ENCODE measurements at places on chromosomes 12 and 14.

GRCh38 chr12:63941879-63942278, 97.4 kb downstream of the SRGAP1 start:
- DNase-seq: no peak

DNA sequence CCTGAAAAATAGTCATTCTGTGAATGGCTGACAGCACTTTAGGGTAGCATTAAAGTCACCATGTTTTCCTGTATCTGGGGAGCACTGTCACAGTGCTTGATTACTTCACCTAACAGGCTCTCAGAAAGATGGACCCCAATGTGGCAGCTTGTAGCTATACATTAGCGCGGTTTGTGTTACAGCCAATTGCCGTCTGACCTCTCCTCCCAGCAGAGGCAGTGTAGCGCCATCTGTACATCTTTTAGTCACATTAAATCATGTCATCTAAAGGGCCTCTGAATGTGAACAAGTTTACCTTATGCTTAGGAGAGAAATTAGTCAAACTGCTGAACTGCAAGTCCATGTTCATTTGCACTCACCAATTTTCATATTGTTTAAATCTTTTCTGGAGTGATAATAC, 113.7 kb downstream of the LMO3 start:
- no peak for DNase-seq

DNA sequence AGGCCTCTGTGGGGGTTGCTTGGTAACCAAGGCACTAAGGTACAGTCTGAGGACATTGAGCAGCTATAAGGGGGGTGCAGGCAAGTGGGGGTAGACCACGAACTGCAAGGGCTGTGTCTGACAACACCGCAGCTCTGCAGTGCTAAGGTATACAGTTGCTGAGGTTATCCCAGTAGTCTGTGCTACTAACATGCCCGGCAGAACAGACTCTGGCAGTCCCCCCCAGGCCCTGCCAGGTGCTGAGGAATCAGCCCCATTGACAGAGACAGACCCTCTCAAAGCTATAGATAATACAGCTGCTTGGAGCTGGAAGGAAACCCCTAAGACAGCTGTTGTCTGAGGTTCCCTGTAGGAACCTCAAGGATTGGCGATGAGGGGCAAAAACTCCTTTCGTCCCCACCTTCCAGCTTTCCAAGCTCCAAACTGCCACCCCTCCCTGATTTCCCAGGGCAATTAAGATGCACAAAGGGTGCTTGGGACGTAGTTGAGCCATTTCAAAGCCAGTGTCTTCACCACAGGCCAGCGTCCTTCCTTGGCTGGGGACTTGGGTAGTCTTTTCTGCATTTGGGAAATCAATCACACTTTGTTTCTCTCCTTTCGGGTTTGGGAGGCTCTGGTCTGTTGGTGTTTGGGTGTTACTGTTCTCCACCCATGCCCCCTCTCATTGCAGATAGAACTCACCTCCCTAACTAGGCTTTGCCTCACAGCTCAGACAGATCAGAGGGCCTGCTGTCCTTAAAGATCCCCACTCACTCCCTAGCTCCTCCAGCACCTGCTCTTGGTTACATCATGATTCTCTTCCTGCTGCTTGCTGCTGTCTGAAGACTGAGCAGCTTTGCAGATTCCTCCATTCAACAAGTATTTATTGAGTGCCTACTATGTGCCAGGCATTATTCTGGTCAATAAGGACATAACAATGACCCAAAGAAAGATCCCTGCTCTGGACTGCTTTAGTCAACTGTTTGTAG, 2.0 kb upstream of the MYH7 start:
- DNase-seq: no peak

DNA sequence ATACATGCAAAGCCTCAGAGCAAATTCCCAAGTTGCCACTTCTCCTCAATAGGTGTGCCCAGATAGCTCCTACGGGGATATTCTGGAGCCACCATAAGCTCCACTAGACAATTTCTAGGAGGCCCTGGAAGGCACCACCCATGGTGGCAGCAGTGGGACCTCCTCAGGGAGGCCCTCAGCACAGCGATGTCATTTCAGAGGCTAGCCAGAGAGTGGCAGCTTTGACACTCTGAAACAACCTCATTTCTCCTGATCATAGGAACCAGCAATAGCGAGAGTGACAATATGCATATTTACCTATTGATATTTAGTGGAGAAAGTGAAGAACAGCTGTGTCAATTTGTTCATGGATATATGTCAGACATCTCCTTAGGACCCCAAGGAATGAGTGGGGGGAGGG, 612.3 kb downstream of the SOX5 start:
- no peak for DNase-seq

GRCh38 chr12:2283916-2284315, 231.1 kb downstream of the CACNA1C start:
- peak; percentile 87 for DNase-seq

DNA sequence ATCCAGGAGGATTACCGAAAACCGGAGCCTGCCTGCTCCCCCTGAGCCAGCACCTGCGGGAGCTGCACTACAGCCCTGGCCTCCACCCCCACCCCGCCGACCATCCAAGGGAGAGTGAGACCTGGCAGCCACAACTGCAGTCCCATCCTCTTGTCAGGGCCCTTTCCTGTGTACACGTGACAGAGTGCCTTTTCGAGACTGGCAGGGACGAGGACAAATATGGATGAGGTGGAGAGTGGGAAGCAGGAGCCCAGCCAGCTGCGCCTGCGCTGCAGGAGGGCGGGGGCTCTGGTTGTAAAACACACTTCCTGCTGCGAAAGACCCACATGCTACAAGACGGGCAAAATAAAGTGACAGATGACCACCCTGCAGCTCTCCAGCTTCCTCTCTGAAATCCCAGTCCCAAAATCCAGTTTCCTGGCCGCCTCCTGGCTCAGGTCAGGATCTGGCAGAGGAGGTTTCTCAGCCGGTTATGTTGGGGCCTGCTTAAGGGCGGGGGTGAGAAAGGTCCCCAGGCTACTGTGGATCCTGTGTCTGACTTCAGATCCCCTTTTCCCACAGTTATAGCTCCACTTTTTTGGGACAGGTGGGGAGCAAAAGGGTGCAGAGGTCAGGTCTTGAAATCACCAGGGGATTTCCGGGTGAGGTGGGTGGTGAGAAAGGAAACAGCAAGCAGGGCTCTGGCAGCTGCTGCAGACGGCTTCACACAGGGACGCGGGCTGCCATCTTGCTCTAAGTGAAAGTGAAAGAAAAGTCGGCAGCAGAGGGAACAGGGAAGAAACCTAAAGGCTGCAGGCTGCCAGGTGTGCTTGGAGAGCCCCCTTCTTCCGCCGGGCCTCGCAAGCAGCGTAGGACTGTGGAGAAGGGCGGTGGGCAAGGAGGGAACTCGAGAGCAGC, at the start of gene TAPBPL:
Gene TAPBPL (plus strand): TSS at position 695 of the 897 bp plus-strand sequence. CDS start 207 bp downstream, outside the sequence.
- peak; percentile 88 for DNase-seq

GRCh38 chr14:55073856-55074255, 22.4 kb downstream of the MAPK1IP1L start:
- DNase-seq: peak; percentile 84

DNA sequence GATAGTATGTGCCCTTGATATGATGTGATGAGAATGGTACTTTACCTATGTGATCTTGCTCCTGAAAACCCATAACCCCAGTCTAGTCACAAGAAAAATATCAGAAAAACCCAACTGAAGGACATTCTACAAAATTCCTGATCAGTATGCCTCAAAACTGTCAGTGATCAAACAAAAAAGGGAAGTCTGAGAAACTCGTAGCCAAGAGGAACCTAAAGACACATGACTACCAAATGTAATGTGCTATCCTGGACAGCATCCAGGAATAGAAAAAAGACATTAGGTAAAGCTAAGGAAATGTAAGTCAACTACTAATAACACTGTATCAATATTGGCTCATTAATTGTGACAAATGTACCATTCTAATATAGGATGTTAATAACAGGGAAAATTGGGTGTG, 4.1 kb upstream of the WIF1 start:
- DNase-seq: no peak

DNA sequence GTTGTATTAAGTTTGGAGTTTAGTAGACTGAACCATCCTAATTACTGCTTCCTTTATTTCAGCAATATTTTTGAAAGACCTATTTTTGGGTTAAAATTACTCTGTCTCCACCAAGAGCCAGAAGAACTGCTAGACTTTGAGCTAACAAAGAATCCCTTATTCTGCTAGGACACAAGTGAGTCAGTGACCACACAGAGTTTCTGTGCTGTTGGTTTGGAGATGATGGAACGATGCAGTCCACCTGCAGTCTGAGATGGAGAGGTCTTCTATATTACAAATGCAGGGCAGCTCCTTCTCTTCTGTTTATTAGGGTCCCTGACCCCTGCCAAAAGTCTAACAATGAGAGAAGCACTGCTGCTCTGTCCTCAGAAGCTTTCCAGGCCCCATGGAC, 6.7 kb upstream of the STXBP6 start:
- peak; percentile 38 for DNase-seq

DNA sequence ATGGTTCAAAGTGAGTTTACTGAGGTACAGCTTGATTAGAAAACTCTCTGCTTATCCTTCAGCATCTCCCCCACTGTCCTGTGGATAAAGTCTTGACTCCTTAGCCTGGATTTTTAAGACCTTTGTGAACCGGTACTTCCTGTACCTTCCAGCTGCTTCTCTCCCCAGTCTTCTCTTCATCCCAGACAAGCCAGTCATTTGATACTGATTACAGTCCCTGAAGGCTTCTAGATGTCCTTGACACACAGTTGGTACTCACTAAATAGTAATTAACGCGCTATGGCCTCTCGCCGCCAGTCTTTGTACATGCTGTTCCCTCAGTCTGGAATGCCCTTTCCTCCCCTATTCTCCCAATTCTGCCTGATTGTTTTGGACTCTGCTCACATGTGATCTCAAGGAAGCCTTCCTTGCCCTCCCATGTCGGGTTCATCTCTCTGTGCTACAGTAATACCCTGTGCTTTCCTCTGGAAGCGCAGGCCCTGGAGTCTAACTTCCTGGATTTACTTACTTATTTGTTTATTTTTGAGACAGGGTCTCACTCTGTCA, 50.6 kb upstream of the PTGR2 start:
- DNase-seq: no peak

DNA sequence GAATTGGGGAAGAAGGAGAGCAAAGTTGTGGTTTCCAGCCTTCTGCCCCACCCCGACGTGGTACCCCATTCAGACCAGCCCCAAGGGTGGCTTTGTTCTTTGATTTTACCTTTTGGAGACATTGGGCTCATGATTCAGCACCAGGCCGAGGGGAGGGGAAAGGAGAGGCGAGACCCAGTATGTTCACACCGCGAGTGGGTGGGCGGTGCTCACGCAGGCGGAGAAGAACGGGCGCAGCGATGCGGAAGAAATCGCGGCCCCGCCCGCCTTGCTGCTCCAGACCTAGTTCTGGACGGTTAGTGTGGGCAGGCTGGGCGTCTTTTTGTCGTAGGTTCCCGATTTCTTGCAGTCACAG, 963 bp downstream of the ATL1 start:
- DNase-seq: peak; percentile 56

GRCh38 chr14:52609445-52610044, 56.9 kb downstream of the GPR137C start:
- DNase-seq: no peak

GRCh38 chr14:50865391-50866076, 6.3 kb upstream of the ABHD12B start:
- DNase-seq: no peak

DNA sequence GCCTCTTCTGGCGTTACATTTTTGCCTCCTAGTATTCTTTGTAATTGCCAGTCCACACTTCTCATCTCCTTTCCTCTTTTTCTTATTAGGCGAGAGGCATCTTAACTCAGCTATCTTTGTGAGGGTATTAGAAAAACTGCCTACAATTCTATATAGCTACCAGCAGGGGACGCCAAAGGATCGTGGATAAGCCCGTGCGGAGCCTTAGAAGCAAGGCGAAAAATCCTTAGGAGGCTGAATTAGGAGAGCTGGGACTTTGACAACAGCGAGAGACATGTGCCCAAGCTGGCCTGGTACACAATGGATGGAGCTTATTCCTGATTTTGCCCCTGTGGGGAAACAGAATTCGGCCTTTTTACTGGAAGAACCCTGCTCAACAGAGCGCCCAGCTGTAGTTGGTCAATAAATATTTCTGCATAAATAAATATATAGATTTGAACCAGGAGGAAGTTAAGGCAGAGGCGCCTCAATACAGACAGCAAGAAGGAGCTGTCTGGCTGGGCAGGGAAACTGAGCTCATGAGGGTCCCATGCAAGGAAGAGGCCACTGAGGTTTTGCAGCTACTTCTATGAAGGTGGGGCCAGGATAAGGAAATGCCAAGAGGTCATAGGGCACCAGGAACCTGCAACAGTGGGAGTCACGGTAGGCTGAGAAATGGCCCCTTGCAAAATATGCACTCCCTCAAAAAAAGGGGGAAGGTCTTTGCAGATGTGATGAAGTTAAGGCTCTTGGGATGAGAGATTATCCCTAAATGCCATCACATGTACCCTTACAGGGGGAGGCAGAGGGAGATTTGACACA, 14.6 kb upstream of the RBM19 start:
- peak; percentile 62 for DNase-seq

DNA sequence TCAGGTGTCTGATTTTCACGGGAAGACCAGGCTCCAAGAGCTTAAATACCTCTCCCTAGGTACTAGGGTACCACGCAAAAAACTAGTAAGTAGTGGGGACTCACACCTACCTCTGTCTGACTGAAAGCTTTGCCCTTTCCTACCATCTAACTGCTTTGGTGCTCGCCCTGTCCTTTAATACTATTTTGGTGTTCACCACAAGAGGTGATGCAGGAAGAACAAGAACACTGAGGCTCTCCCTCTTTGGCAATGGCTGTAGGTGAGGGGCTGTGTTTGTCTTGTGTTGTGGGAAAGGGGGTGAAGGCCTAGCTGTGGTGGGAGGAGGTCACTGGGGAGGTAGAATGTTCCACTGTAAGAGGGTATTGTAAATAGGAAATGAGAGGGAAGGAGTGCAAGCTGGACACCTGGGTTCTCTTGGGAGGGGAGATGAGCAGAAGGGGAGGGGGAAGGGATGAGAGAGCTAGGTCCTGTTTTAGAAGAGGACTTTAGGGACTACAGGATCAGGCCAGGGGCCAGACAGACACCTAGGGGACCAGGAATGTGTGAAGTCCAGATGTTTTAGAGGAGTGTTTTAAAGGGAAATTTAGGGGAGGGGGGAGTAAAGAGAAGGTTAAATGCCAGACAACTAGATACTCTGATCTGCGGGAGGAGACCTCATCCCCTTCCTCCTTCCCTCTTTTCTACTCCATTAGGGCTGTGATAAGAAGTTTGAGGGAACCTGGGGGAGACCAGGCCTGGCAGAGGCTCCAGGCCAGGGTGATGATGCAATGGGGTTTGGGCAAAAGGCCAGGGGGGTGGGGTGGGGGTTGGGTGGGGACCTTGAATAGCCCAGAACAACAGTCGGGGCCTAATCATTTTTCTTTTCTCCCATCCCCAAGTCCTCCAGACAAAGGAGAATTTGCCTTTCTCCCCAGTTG, 2.1 kb downstream of the ITGA5 start:
- DNase-seq: peak; percentile 42

GRCh38 chr12:132302466-132303358, 26.7 kb downstream of the GALNT9 start:
- no peak for DNase-seq

DNA sequence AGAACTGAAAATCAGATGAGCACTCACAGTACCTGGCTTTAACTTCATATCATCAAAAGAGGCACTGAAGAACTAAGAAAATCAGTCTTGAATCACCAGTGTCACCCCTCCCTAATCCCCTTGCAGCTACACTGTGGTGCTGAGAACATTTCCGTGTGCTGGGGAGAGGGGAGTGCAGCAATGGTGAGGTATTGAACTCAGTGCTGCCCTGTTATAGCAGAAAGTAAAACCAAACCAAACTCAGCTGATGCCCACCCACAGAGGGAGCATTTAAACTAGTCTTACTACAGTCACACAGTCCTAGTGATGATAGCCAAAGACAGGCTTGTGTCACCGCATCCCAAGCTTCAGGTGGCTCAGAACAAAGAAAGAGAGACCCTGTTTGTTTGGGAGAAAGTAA, 122.1 kb downstream of the CPNE8 start:
- DNase-seq: no peak

GRCh38 chr14:97707603-97708002, 910.4 kb downstream of the VRK1 start:
- no peak for DNase-seq
